Activated gamma-delta T cell treated with anti-CD3 and anti-CD28 coated beads, Interleukin-2, amount 50 U/mL, for 16 hours (primary cell): ENCODE measurements at places on chromosomes 12 and 14.

DNA sequence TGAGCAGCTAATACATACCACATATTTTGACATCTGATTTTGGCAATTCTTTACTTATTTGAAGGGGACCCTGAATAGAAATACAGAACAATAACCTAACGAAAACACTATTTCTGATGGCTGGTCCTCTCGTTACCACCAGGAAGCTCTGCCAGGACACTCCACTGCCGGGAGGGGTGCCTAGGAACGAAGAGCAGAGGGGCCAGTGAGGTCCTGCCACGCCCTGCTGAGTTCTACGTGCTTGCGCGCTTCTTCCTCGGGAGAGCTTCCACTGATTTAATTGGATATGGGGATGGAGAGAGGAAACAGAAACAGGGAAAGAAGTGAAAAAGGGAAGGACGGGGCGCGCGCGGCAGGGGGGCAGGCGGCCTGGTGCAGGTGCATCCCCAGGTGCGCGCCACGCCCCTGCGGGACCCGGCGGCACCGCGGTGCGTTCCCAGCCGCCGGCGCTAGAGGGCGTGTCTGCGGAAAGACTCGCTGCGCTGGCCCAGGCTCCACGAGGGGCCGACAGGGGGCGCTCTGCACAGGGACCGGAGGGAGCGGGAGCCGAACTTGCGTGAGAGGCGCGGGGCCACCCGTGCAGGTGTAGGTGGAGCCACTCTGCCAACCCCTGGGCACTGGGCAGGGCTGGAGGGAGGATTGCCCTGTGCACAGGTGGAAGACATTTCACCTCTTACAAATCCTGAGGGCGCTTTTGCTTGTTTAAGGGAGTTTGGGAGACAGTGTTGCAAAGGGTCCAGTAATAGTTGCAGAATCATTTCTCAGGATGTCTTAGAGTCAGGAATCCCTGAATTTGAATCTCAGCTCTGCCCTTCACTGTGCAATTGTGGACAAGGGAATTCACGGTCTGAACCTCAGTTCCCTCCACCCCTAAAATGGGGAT lies 986.3 kb upstream of the TMEM132C start:
- DNase-seq = peak; percentile 14

DNA sequence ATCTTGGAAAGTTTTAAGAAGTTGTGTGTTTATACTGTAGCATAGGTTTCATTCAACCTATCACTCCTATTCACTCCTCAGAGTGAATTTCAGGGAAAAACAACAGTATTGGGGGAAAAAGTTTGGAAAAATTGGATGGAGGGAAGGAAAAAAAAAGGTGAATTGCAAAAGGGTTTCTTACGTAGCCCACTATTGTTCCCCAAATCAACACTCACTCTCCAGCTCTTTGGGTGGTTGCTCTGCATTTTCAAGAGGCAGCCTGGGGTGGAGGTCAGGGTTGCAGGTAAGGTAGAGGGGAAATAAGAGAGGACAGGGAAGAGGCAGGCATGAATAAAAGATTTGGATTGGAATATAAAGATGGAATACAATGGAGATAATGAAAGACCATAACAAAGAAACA lies 42.3 kb downstream of the BORCS5 start:
- no peak for DNase-seq

DNA sequence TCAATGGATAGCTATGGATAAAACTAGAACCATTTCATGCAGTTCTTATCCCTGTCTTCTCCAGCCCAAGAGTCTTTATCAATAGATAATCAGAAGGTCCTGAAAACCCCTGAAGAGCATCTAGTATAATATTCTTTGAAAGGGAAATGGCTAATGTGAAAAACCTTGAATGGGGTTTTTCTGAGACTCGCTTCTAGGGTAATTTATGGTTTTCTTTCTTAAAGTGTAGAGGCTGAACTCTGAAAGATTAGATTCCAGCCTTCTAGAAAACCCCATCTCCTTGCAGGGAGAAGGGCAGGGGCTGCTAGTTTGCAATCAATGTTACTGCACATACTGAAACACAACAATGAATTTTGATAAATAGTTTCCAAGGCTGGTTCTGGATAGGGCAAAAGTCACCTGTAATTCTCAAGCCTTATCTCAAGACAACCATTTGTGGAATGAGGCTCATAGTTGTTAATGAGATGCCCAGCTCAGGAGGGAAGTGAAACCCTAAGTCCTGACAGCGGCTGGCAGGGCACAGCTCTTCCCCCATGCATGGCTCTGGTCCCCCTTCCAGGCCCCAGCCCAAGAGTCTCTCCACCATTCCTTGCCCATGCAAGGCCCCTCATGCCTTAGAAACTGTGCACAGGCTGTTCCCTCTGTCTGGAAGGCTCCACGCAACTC lies 33.7 kb upstream of the PYGL start:
- DNase-seq = no peak

DNA sequence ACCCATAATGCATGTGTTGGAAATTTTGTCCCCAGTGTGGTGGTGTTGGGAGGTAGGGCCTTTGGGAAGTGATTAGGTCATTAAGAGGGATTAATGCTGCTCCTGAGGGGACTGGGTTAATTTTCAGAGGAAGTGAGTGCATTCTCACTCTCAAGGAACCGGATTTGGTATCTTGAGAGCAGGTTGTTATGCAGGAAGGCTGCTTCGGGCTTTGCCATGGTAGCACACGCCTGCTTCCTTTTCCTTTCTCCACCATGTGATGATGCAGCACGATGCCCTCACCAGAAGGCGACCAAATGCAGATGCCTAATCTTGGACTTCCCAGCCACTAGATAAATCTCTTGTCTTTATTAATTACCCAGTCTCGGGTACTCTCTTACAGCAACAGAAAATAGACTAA lies 257.1 kb downstream of the SSPN start:
- no peak for DNase-seq

GRCh38 chr12:56146492-56147460 lies 5.6 kb upstream of the MYL6B start:
- DNase-seq = no peak

GRCh38 chr12:45730348-45731189 lies 1.1 kb downstream of the ARID2 start:
- DNase-seq = peak; percentile 24

GRCh38 chr14:32019276-32019675 lies 57.8 kb upstream of the ARHGAP5 start:
- DNase-seq = no peak

DNA sequence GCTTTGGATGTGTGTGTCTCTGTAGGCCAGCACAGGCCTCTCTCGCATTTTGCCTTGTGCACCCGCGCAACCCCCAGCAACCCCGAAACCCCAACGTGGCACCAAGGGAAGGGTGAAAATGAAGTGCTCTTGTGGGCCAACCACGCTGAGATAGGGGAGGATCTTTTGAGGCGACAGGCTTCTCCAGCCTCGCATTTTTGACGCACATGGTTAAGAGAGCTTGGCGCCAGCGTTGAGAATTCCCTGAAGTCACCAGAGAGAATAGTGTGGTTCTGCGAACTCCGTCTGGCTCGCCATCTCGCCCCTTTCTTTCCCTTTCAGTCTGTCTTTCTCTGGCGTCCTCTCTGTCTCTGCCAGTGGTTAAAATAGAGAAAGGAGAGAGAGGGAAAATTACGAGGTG lies 1.9 kb upstream of the TBX3 start:
- DNase-seq = no peak

GRCh38 chr12:118061873-118062843 lies 1.2 kb upstream of the WSB2 start:
- DNase-seq = no peak

GRCh38 chr12:24760162-24760561 lies 188.7 kb downstream of the BCAT1 start:
- DNase-seq = no peak

- DNase-seq = no peak
Observed at GRCh38 chr12:34342048-34342447, 319.8 kb downstream of the ALG10 start.
